ENCODE measurements at places on chromosomes 16 and 17.

DNA sequence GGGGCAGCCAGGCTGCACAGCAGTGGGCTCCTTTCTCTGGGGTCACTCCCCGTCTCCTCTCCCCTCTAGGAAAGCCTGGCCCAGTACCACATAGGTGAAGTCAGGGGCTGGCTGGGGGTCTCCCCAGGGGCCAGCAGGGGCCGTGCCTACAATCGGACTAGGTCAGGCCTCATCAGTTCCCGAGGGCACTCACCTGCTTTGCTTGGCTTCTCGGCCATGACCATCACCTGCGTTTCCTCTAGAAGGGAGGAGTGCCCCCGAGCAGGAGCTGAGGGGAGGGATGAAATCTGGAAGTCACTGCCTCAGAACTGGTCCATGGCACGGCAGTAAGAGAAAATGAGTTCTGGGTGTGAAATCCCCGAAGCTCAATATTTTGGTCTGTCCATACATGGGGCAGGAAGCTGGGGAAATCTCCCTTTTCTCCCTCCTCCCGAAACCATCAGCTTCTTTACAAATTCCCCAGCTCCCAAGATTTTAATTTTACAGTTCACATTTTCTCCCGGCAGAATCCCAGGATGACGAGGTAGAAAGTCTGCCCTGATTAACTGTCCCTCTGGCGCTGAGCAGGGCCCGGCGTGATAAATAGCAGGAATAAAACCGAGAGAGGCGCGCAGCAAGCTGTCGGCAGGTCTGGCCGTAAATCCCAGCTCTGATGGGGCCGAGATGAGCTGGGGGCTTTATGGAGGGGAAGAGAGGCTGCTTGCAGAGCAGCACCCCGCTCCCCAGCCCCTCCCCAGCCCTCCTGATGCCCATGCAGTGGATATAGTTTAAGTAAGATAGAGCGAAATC is 172.1 kb downstream of the RBFOX3 start:
- DNase-seq: no peak

- no peak for DNase-seq
Measured at GRCh38 chr17:17712268-17712924, 31.1 kb downstream of the RAI1 start.

DNA sequence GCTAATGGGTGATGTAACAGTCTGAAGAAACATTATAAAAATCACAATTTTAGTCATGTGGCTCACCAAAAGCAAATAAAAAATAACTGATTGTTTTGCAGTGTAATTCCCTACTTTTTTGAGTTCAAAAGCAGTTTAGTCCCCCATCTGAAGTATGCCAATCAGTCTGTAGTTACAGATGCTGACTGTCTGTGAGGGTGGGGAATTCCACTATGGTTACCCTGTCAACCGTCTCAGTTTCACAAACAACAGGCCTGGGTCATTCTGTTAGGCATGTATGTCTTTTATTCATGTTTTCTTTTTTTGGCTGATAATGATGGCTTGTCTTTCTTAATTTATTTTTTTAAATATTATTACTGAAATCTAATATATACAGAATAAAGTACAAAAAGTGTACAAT is 69.3 kb downstream of the STXBP4 start:
- DNase-seq: no peak

- peak; percentile 36 for DNase-seq
Measured at GRCh38 chr16:19884611-19885450, at the start of gene GPRC5B. Gene GPRC5B (minus strand): TSS chr16:19884848. CDS start chr16:19872845, 12,003 bp downstream.

DNA sequence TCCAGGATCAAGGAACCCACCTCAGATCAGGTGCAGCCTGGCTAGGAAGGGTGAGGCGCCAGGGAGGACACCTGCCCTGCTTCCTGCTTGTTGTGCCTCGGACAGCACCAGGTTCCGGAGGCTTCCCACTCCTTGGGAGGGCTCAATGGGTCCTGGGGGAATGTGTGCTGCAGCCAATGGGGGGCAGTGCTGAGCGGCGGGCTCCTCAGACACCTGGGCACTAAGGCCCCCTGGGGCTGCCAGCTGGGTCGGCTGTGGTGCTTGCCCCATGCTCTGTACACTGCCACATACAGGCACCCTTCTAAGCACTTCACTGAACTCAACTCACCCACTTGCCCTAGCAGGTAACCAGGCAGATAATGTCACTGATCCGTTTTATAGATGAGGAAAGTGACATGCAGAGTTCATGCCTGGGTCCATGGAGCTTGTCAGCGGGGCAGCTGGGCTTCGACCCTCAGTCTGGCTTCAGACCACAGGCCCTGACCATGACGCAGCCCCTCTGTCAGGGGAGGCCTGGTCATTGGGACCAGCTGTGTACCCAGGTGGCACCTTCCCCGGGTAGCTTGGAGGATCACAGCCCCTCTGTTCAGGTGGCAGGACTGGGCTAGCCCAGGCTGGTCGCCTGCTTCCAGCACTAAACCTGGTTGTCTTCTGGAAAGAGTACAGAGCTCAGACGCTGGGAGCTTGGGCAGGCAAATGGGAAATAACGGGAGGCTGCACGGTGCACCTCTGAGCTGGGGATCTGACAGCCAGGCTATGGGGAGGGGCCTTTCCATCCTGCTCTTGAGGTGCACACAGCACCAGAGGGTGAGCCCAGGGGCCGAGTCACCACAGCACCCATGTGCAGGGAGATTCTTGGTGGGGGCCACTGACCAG is 8.2 kb downstream of the FN3K start:
- DNase-seq: no peak

Data from RWPE1 (cell line).